Erythroblast (primary cell): ENCODE measurements at places on chromosomes 12 and 14.

- DNase-seq = no peak
Observed at GRCh38 chr14:52852810-52853521, 61.6 kb upstream of the GNPNAT1 start.

GRCh38 chr14:75864352-75864751 is 117.4 kb downstream of the TGFB3 start:
- DNase-seq = no peak

DNA sequence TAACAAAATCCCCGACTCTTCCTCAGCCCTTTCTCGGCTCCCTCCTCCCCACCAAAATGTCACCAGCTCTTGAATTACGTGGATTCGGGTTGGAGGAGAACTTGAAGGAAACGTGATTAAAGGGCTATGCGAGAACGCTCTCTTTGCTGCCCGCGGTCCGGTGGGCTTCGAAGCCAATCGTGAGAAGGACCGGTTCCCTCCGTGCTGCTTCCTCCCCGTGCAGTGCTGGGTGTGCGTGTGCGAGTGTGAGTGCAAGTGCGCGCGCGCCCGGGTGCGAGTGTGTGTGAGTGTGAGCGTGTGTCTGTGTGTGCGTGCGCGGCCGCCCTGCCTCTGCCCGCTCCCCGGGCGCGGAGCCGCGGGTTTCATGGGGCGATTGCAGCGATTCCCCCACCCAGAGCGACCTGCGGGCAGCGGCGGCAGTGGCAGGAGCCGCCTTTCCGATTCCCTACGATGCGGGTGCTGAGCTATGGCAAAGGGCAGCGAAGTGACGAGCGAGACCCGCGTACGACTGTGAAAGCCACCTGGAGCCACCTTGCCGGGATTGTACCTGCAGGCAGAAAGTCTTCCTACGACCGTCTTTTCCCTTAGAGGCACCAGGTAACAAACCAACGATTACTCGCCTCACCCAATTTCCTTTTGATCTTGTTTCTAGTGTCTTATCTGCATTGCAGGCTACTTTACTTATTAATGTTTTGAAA is 1.4 kb downstream of the LRFN5 start:
- DNase-seq = no peak

DNA sequence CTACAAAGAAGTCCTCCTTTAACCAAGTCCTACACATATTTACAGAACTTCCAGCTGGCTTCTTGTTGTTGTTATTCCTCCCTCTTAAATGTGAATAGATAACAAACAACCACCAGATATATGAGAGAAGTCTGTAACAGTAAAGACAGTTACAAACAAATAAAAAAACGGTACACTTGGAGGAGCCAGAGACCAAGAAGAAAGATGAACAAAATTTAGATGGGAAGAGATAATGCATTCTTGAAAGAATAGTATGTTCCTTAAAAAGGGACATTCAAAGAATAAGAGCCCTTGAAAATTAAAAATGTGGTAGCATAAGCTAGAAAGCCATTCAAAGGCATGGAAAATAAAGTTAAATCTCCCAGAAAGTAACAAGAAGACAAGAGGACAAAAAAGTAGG is 25.9 kb downstream of the SLCO1A2 start:
- DNase-seq = no peak

- peak; percentile 26 for DNase-seq
Observed at GRCh38 chr12:104494137-104494792, 37.5 kb downstream of the CHST11 start.

DNA sequence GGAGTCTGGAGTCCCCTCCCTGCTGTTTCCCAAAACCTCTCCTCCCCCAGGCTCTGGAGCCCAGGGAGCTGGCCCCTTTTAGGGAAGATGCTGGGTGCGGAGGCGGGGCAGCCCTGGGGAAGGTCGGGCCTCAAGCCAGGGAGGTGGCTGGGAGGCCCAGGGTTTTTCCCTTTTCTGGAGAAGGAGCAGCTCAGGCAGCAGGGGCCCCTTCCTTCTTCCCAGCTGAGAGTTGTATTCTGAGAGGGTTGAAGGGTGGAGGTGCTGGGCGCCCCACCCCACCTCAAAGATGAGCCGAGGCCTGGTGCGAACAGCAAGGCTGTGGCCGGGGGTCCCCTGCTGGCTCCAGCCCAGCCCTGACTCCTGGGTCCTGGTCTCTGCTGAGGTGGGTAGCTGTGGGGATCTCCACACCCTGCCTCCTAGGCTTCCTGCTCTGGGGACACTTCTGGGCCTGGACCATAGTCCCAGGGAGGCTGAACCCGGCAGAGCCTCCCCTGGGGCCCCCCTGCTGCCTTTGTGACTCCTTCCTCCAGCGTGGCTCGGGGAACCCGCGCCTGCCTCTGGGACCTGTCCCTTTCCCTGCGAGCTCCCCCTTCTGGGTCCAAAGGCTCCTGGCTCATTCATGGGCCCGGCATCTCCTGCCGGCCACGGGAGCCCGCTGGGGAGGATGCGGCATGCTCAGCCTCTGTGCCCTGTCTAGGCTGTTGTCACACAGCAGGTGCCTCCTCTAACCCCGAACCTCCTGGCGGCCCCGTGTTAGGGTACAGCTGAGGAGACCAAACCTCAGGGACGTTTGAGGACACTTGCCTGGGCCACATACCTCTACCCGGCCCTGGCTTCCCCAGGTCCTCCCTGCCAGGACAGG is 4.4 kb downstream of the TRMT61A start:
- no peak for DNase-seq
